ENCODE measurements at places on chromosomes 13 and 19.
A peak's percentile ranks its signal among the peaks of the same experiment; 100 is the strongest.

DNA sequence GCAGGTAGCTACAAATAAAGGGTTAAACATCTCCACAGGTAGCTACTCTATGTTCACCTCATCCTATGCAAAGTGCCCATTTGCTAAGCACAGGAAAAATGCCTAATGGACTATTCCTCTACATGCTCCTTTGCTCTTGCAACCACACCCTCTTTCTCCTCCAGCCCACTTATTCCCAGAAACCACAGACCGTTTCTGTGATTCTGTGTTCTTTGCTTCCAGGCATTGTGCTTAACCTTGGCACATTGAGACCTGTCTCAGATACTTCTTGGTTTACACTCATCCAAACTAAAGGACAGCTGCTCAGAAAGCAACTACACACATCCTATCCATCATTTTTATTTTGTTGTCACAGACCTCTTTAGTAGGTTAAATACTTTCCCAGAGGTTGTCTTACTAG, 785.0 kb upstream of the MIR17HG start:
- no peak for DNase-seq

GRCh38 chr13:94827566-94827965, 115.2 kb upstream of the SOX21 start:
- DNase-seq, result no peak

GRCh38 chr13:41563341-41563983, 106.1 kb downstream of the RGCC start:
- DNase-seq, result no peak

- DNase-seq, result no peak
Observed at GRCh38 chr19:6587998-6588507, 2.9 kb downstream of the CD70 start.

DNA sequence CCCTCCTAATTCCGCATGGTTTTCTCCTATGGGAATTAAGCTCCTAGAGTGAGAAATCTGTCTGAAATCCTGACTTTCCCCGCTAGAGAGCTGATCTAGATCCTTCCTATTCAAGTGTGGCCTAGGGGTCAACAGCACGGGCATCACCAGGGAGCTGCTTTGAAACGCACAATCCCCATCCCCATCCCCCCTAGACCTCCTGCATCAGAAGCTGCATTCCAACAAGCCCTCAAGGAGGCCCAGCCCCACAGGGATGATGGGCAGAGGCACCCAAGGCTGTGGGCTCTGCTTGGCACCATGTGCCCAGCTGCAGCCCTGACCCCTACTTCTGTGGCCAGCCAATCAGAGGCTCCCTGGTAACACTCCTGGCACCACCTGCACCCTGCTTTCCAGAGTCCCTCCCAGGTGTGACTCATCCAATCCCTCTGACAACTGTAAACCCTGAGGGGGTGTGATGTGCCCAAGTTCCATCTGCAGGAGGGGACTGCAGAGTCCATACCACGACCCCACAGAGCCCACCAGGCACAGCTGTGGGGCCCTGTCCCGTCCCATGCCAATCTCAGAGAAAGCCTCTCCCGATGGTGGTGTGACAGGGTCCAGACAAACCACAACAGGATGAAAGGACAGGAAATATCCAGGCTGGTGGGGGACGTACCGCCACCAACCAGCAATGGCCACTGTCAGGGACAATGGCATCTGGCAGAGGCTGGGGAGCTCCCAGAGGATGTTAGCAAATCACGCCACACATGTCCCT, 19.8 kb upstream of the SLC35E1 start:
- DNase-seq, result no peak

DNA sequence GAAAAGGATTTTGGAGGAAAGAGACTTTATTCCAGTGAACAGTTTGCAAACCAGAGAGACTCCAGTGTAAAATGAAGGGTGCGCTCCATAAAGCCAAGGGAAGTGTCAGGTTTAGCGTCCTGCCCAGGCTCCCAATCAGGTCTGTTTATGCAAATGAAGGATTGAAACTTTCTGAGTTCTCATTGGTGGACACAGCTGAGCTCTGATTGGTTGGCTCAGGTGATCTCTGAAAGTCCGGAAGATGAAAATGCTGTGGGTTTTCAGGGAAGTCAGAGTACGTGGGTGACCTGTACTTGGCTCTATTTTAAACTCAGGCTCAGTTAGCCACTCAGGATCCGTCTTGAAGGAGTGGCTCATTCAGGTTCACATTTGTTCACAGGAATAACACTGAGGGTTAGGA, 28.7 kb upstream of the CD33 start:
- DNase-seq, result no peak

DNA sequence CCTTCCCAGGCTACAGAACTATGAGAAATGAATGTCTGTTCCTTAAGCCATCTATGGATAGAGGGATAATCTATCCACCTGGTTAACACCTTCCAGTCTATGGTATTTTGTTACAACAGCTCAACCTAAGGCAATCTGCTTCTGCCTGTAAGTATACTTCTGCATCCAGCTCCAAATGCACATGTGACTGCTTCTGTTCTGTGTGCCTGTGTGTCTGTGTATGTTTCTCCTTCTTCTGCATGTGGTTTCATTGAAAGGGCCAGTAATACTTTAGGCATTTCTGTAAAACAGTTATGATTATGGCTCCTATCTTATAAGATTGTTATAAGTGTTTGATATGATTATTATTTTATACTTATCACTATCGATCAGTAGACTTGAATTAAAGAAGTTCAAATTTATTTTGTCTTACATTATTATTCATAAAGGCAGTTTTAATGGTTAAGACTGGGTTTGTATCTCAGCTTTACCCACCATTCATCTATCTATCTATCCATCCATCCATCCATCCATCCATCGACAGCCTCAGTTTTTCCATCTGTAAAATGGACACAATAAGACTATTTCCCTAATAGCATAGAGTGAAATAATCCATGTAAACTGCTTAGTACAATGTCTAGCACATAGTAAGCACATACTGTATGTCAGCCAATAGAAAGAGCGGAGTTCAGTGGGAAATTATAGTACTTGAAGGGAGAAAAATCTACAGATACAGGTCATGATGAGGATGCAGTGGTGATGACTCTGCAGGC, 37.5 kb upstream of the TM9SF2 start:
- DNase-seq, result no peak

GRCh38 chr19:55368701-55369563, 1.3 kb downstream of the IL11 start:
- DNase-seq, result no peak

- no peak for DNase-seq
Observed at GRCh38 chr19:41746593-41747227, 8.6 kb upstream of the CEACAM6 start.

DNA sequence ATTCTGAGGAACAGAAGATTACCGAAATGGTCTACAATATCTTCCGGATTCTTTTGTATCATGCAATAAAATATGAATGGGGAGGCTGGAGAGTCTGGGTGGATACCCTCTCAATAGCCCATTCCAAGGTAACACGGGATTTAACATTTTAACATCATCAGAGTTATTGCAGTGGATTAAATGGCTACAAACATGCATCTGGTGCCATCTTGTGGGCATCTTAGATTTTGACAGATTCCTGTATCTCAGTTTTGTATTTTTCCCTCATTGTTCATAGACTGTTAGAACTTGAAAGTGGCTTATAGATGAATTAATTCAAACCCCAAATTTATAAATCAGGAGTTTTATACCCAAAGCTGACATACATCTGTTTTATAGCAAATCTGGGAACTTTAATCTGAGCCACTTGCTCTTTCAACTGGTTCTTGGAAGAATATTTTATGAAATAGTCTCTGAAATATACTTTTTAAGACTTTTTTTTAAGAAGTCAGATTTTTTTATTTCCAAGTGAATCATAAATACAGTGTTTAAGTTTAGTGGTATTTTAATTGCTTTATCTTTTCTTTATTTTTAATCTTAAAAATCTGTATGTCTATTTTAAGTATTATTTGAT, 215.2 kb downstream of the NBEA start:
- peak; percentile 31 for DNase-seq

- no peak for DNase-seq
Observed at GRCh38 chr19:18173054-18173571, 500 bp upstream of the IFI30 start.

GRCh38 chr13:32080328-32080744, 48.8 kb downstream of the FRY start:
- DNase-seq, result no peak

DNA sequence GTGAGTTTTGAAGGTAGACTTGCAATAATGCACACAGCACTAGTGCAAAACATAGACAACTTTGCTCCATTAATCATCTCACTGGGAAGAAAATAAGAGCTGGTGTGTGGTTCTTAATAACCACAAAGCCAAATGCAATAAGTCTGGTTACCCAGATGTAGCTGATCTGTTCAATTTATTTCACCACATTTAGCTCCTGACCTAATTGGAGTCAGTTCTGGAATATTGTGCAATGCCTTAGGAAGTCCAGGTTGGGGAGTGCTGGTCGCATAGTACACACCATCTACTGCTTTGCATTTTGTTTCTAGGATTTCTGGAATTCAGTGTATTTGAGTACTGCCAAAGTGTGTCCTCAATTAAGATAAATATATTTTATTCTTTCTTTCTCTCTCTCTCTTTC, 483.3 kb upstream of the SPRY2 start:
- DNase-seq, result peak; percentile 61

DNA sequence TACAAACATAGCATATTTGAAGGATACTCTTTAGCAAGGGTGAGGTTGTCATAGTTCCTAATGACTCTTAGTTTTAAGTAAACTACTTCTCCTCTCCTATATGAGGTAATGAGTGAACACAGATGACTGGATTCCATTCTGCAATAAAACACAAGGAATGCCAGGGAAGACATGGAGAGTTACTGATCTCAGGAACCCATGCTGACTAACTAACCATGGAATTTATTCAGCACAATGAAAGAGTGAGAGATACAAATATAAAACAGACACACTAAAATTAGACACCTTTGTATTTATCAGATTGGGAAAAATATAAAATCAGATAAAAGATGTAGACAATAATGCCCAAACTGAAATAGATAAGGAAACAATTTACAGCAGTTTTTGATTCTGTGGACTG, 1525.9 kb upstream of the SLC10A2 start:
- DNase-seq, result peak; percentile 72

DNA sequence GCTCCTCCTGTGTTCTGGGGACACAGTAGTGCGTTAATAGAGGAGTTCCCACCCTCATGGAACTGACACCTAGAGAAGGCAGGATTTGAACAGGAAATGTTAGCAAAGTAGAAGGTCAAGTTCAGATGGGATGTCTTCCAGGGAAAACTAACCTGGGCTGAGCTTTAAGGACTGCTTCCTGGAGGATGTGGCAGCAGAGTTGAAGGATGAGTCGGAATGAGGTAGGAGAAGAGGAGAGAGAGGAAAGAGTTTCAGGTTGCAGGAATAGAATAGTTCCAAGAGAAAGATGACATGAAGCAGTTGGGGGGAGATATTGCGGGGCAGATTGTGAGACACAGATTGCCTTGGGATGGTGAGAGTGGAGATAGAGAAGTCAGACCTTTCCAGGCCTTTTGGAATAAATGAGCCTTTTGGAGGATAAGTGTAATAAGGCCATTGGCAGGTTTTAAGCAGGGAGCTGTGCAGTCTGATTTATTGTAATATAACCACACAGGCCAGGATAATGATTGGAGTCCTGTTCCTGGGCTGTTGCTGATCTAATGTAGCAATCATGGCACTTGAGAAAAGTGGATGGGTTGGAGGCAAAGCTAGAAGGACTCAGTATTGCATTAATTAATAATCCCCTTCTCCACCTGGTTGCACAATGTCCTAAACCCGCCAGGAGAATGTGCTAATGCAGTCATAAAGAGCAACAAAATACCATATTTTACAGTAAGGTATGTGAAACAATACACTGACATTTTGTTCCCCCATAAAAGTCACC, 205.4 kb downstream of the SHISA2 start:
- no peak for DNase-seq

DNA sequence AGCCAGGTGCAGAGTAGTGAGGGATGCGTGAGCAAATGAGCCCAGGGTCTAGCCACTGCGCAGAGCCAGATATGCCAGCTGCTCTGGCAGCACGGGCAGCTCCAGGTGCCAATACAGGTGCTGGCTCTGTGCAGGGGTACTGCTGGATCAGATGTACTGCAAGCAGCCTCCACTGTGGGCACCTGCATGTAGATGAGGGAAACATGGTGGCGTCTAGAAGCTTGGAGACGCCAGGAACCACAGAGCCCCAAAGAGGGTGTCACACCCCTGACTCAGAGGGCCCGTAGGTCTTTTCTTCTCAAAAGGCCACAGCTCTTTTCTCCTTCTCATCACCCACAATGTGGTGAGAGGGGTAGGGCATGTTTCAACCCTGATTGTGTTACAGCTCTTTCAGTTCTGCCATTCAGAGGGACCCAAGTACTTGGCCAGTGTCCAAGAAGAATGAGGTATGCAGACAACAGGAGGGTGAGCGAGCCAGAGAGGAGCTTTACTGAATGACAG, 244.4 kb upstream of the SLITRK1 start:
- no peak for DNase-seq

GRCh38 chr13:46604226-46604990, 51.4 kb downstream of the LRCH1 start:
- no peak for DNase-seq

DNA sequence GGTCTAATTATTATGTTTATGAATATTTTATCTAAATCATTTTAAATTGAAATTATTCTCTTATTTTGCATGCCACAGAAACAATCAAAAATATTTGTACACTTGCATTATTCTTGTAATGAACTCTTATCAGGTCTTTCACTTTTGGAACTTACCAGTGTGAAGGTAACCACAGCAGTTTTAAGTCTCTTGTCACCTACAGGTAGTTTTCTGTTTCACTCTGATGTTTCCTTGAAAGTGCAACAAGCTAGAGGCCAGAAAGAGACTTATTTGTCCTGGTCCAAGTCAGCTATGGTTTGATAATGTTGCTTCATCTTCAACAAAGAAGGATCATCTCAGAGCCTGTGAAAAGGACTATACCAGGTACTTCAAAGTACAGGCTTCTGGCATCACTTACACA, 133.4 kb upstream of the NBEA start:
- DNase-seq, result no peak

GRCh38 chr13:73107970-73108369, 49.2 kb downstream of the KLF5 start:
- DNase-seq, result no peak

GRCh38 chr19:50008532-50008931, 16.6 kb downstream of the VRK3 start:
- DNase-seq, result no peak

- no peak for DNase-seq
Observed at GRCh38 chr19:40465025-40465556, 454 bp downstream of the BLVRB start.

DNA sequence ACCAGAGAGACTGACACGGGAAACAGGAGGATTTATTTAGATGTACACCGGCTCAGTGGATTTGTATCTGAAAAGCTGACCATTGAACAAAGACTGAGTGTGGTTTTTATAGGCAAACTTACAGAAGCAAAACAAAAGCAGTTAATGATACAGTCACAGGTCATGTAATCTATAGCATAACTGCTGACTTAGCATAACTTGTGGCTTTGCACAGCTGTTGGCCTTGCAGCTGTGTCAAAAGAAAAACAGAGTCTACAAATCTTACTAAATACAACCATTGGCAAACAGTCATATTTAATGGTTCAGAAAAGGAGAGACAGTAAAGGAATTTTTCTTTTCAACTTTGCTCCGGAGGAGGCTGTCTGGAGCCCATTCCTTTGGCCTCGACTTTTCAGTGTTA, 2.3 kb upstream of the ILF3 start:
- no peak for DNase-seq

GRCh38 chr13:88483202-88483601, 812.0 kb downstream of the SLITRK5 start:
- DNase-seq, result no peak

All from fibroblast of skin of left quadriceps (primary cell).